ENCODE measurements at places on chromosomes 6 and 20. TPM values are rescaled to one million over a fixed set of nuclear protein-coding genes. Genes with fewer than 3 reads are reported as not detected.
A peak's percentile ranks its signal among the peaks of the same experiment; 100 is the strongest.

DNA sequence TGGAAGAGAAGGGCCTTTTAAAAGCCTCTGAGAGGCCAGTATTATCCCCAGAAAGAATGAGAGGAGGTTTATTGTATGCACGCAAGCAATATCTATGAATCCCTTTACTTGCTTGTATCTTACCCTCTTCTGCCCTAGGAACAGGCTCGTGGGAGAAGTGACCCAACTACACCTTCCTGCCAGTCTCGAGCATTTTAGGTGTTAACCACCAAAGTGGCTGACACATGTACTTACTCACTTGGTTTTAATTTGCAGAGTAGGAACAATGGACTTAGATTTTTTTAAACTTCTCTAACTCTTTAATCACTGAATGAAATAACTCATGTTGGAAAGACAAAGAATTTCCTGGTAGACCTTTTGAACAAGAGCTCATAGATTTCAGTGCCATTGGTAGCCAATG, 296.9 kb downstream of the PLCB1 start:
- no peak for DNase-seq

DNA sequence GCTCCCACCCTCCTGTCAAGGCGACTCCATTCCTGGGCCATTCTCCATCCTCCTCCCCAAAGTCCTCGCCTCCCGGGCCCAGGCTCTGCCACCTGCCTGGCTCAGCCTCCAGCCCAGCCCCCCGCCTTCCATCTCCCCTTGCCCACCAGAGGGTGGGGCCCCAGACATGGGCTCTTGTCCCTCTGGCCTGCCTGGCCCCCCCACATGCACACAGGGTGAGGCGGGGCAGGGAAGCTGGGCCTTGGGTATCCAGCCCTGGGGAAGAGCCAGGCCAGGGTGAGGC, 95.2 kb downstream of the YTHDF1 start:
- no peak for DNase-seq

DNA sequence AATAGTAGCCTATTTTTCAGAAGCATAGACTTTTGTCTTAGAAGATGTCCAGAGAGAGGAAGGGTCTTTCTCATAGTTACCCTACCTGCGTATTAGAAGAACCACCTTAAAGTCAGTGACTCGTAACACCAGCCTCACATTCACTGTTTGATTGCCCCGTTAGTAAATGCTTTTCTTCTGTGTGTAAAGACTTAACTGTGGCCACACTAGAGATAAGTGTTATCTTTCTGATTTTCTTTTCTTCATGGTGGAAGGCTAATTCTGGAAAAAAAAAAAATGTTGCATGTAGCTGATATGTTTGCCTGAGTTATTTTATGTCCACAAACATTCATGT, 83.9 kb downstream of the SAMD3 start:
- DNase-seq = no peak

- DNase-seq = no peak
Observed at GRCh38 chr20:31820228-31820627, 1.1 kb downstream of the MYLK2 start.

- DNase-seq = no peak
Observed at GRCh38 chr6:11665604-11666326, 112.8 kb downstream of the ADTRP start.

DNA sequence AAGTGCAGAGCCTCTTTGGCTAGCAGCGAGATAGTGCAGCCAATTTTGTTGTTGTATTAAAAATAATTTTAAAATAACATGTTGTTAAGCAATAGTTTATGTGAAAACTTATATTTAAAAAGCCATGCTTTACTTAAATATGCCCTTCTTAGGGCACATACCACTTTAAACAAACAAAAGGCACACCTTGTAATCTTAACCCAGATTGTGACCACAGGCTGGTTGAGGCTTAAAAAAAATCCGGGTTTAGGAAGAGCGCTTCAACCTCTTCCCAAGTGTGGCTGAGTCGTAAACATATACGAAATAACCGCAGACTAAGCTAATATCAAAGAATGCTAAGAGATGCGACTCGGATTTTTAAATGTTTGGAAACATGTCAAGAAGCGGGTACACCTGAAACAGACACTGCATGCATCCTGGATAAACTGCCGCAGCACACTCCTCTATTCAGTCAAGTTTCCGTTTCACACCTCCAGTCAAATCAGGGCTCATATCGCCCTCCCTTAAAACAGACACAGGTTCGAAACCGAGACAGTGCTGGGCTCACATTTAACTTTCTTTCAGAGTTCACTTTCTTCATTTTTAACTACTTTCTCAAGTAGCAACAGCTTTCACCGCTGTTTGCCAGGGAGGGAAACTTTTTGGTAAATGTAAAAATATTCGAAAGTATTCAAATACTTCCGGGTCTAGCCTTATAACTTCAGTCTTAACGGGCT, 1.5 kb downstream of the DEK start:
- peak; percentile 65 for DNase-seq

DNA sequence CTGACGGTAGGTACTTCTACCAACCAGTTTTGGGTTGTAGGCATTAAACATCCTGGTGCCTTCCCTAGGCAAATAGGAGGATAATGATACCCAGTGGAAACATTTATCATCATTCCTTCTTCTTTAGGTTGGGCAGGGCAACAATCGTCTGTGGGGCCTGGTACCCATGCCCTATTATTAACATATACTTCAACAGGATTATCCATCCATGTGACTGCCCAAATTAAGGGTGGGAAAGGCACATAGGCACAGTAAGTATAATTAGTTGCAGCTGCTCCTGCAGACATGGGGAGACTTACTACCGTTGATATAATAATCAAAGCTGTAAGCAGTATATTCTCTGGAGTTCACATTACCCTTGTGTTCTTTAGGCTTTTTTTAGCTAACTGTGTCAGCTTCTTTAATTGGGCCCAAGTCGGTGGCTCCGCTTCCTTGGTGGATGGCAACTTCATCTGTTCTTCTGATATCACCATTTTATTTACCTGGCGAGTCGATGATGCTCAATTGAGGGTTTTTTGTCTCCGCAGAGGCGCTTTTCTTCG, 16.8 kb downstream of the RPL7L1 start:
- no peak for DNase-seq

GRCh38 chr20:54062812-54063280, 7.5 kb downstream of the BCAS1 start:
- no peak for DNase-seq

- no peak for DNase-seq
Observed at GRCh38 chr20:57977569-57977968, 250.9 kb downstream of the ANKRD60 start.

- no peak for DNase-seq
Observed at GRCh38 chr6:83509441-83509840, 2.9 kb upstream of the PRSS35 start.

DNA sequence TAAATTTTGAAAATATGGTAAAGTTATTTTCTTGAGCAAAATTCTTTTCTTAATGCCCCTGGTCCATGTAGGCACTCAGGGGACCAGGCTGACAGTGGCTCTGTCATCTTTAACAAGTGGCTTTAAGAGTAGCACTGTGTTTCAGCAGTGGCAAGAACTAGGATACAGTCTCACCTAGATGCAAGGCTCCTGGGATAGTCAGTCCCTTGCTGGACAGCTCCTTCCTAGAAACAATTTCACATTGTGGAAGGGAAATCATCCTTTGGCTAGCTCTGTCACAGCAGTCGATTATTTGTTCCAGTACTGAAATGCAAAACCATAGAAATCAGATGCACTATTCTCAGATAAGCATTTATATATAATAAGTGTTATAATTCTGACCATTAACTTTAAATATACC, 175.4 kb upstream of the KCNQ5 start:
- no peak for DNase-seq

Gene WFDC10B
- not detected for total RNA-seq

Gene TFAP2D
- total RNA-seq = not detected

- no peak for DNase-seq
Observed at GRCh38 chr6:108884211-108885059, 36.2 kb downstream of the ARMC2 start.

DNA sequence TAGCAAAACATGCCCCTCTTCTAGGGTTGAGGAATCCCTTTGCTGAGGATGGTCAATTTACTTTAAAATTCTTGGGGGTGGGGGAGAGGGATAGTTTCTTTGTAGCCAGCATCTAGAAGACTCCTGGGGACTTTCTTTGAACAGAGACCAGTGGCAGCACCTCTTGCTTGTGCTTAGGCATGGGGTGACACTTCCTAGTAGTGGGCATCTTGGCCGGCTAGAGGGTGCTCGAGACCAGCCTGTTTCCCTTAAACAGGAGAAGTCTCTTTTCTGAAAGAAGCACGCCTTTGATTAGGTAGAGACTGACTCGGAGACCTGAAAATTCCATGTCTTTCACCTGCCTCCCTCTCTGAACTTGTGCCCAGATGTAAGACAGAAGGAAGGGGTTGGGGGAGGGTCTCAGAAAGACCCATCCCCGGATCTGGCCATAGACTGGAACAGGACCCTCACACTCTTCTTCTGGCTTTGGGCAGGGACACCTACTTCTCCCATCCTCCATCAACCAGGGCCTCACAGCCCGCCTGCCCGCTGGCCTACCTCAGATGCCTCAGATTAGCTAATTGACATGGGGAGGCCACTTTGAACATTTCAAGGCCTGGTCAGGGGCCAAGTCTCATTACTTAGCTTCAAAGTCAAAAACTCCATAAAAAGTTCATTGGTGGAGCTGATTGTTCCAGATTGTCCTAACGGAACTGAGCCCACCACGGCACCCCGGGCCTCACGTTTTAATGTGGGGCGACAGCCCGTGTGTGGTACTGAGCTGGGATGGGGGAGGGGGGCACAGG, 172.2 kb downstream of the CDC5L start:
- DNase-seq = no peak

- DNase-seq = no peak
Observed at GRCh38 chr6:65627015-65627414, 80.0 kb downstream of the EYS start.
